ENCODE measurements at places on chromosomes 7 and 10.

- no peak for DNase-seq
Observed at GRCh38 chr7:146319629-146320028, 203.0 kb downstream of the CNTNAP2 start.

DNA sequence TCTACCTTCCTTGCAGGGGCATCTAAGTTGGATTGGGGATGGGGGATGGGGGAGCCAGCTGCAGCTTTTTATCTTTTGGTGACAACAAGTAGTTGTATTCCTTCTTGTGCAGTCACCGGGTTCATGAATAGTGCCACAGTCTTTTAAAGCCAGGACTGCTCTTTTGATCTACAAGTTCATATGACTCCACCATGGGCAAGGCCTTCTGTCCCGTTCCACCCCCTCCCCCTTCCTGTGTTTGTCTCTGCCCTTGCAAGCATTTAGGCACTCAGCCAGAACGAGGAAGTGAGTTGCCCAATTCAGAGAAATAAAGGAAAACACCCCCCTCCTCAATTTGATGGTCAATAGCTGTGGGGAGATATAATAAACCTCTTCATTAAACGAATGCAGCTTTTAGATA, 44.8 kb upstream of the EGR2 start:
- peak; percentile 14 for DNase-seq

DNA sequence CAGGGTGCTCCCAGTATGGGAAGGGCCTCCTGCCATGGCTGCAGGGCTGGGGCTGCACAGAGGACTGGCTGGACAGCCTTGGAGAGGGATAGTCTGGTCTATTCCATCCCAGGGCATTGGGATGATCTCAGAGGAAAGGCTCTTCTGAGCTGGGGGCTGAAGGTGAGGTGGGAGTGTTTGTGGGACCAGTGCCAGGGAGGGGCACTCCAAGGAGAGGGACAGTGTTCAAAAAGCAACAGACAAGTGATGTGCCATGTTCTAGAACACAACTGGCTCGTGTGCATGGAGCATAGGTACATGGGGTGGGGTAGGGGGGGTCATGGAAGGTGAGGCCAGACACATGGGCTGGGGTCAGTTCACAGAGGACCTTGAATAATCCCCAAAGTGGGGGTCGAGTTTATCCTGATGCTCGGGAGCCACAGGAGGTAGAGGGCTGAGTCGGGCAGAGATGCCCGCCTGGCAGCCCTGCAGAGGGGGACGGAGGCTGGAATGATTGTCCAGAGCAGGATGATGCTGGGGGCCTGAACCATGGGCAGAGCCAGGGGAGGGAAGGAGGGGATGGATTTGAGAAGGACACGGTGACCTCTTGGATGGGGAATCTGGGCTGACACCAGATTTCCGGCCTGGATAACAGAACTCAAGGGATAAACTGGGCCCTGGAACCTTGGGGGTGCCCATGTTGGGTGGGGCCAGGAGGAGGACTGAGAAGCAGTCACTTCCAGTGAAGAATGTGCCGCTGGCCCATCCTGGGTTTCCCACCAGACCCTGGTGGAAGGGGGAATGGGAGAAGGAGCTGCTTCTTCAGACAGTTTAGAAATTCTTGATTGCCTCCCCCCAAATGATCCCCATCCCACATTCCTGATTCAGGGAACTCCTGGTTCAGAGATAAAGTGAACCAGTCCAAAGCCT, 50.4 kb downstream of the NEURL1 start:
- DNase-seq, result no peak

GRCh38 chr10:63355682-63356081, 110.1 kb downstream of the JMJD1C start:
- no peak for DNase-seq

GRCh38 chr7:276230-276835, 13.6 kb upstream of the FOXL3 start:
- DNase-seq, result no peak

GRCh38 chr10:34732926-34733325, 82.2 kb downstream of the PARD3 start:
- no peak for DNase-seq

DNA sequence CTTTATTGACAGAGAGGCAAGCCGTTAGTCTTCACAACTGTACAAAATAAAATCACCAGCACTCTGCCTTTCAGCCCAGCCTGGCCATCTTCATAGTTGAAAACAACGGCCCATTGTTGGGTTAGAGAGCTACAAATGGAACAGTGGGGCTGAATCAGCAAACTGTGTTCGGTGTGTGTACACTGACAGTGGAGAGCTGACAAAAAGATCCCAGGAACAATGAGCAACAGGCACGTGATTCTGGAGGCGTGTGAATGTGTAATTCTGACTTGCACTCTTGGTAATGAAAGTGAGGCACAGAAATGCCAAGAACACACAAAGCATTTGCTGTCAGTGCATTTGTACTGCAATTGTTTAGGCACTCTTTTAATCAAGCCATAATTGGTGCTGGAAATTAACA, 303.7 kb downstream of the WDR11 start:
- DNase-seq, result no peak

- DNase-seq, result no peak
Observed at GRCh38 chr7:7005303-7005702, 177.0 kb upstream of the C1GALT1 start.

GRCh38 chr7:64876792-64877713, 26.0 kb upstream of the ZNF273 start:
- peak; percentile 84 for DNase-seq

GRCh38 chr10:128052696-128053095, 73.5 kb downstream of the MKI67 start:
- DNase-seq, result no peak

GRCh38 chr10:96448021-96448457, 65.7 kb downstream of the TLL2 start:
- DNase-seq, result no peak

GRCh38 chr7:71746006-71746405, 614.1 kb downstream of the GALNT17 start:
- DNase-seq, result no peak

- DNase-seq, result no peak
Observed at GRCh38 chr10:126242397-126243260, 145.6 kb downstream of the ADAM12 start.

GRCh38 chr10:54203401-54203800, 597.6 kb downstream of the PCDH15 start:
- no peak for DNase-seq

DNA sequence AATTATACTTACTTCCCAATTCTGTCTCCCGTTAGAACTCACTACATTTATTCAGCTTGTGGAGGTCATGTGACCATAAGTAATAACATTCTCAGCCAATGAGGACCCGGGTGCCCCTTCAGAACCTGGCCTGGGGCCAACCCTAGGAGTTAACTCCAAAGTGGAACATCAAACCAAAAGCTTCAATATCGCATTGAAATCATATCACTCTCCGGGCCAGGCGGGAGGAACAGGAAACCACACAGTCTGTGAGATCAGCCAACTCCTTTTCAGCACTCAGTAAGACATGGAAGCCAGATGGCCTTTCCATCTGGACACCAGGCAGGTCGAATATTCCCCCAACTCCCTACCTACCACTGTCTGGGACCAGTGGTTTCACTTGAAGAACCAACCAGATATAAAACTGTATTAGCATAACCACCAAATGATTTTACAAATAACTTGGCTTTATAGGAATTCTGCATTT, 5.5 kb downstream of the CREB3L2 start:
- DNase-seq, result no peak

DNA sequence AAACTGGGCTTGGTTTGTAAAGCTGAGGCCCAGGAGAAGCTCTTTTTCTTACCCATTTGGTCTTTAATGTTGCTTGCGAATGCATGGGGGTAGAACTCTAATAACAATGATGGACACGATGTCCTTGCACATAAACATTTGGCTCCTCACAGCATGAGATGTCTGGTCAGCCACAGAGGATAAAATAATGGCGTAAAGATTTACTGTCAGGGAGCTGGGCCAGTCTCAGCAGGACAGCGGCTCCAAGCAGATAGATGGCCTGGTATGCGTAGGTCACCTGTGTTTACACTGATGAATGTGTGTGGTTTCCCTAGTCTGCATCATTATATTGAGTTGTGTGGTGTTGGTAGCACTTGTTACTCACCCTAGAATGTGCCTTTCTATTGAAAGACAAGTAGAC, 537.4 kb downstream of the CNTNAP2 start:
- DNase-seq, result no peak

GRCh38 chr10:110822035-110822711, 49.6 kb upstream of the PDCD4 start:
- no peak for DNase-seq

DNA sequence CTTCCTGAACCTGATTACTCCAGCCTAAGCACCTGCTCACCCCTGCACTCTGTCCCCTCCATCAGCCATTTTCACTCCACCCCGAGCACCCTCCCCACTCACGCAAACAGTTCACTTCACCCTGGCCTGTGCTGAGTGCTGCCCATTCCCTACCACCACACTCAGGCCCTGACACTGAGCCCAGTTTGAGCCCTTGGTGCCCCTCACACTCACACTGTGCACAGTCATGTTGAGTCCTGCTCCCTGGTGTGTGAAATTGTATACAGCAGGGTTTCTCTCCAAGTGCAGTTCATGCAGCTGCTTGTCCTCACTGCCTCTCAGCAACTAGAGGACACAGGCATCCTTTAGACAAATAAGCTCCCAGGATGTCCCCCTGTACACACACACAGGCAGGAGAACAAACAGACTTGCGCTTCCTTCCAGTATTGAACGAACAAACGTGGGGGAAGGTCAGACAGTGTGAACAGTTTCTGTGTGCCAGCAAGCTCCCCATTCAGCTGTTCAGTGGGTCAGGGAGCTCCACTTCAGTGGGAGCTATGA, 6.8 kb downstream of the MYO1G start:
- no peak for DNase-seq

- no peak for DNase-seq
Observed at GRCh38 chr10:1163204-1163660, 107.0 kb downstream of the WDR37 start.

- DNase-seq, result peak; percentile 17
Observed at GRCh38 chr10:77328272-77328816, 309.3 kb downstream of the KCNMA1 start.

DNA sequence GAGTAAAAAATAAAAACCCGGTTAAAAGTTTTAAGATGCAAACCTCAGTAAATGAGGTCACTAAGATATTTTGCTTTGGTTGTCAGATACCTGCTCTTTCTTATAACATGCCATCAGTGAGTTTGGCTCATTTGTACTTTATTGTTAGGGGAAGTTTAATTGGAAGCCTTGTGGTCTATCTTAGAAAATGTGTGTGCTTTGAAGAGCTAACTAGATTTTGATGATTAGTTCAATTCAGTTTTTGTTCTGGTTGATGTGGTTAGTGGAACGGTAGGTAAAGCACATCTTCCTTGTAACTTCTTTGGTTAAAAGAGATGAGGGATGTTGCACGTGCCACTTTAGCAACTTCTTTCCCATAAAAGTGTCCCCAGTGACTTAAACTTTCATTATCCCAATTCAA, 353.4 kb upstream of the GALNT17 start:
- DNase-seq, result no peak

GRCh38 chr7:69204943-69205342, 393.3 kb upstream of the AUTS2 start:
- DNase-seq, result no peak

DNA sequence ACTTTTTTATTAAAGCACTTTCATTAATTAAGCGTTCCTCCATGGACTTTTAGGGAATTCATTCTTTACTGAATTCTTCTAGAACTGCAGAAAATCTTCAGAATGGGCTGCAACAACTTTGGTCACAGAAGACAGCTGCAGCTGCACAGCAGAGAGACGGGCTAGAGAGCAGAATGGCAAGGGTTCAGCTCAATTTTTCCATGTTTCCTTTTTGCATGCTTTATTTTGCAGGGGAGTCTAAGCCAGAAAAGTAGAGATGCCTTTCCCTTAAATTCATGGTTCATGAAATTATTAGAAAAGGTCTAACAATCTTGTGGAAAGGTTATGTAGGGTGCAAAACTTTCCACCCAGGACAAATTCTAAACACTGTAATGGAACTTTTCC, 15.4 kb upstream of the ANKRD1 start:
- DNase-seq, result no peak

DNA sequence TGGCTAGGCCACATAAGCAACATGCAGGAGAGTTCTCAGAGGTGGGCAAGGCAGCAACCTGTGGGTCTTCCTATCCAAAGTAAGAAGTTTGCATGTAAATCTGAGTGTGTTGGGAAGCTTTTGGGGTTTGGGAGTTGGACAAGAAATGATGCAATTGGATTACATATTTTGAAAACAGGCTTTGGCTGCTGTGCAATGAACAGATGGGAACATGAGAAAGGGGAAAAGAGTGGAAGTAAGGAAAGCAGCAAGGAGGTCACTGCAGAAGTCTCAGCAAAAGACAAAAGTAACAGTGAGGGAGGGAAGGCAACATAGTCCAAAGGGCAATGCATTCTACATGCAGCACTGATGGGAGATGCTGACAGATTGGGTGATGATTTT, 61.1 kb upstream of the C10orf90 start:
- DNase-seq, result no peak

DNA sequence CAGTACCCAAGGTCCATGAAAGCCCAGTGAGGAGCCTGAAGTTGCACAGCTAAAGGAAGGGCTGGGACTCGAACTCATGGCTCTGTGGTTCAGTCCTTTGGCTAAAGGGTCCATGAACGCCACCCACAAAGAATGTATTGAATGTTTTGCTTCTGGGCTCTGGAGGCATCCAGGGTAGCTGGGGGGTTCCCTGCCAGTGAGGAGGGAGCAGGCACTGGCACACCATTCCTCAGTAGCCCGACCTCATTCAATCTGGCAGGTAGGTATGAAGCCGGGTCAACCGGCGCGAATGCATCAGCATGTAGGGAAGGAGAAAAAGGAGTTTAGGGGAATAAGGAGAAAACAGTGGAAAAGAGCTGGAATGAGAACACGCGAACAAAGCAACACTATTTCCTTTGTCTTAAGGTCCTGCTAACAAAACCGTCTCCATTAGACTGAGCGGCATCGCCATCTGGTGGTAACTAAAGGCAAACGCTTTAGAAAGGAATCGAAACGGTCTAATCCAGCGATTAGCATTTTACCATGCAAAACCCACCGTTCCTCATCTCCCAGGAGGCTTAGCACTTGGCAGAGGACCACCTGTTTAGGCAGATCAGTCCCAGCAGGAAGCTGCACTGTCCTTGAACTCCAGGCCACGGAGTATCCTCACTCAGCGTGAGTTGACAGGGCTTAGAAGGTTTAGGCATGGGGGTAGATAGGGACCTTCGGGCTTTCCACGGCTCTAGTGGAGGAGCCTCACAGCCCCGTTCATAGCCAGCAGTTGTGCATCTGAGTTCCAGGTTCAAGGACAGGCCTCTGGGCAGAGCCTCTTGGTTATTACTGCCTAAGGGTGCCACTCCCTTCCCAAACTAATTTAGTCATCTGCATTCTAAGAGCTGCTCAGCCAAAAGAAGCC, 122.8 kb downstream of the UBE2H start:
- DNase-seq, result peak; percentile 72
